Suprapubic skin (tissue), 4 donors: ENCODE measurements at places on chromosomes 16 and 17. TPM values are rescaled to one million over a fixed set of nuclear protein-coding genes. Genes with fewer than 3 reads are reported as not detected.

Gene TMEM170A
- 15.8 TPM for total RNA-seq

Gene PRRT2
- 3.7 TPM for total RNA-seq

Gene ZNF764
- total RNA-seq, result 8.6 TPM

Gene GLOD4
- total RNA-seq, result 58.9 TPM

Gene TMEM114
- total RNA-seq, result not detected

Gene SNX20
- 2.1 TPM for total RNA-seq

Gene C17orf100
- 3.3 TPM for total RNA-seq

Gene MT1A
- 93.7 TPM for total RNA-seq

Gene C1QTNF8
- not detected for total RNA-seq

Gene SP6
- total RNA-seq, result 6.6 TPM

Gene TBL3
- 61.4 TPM for total RNA-seq

Gene RANBP10
- total RNA-seq, result 35.2 TPM

Gene TBX2
- 2.2 TPM for total RNA-seq

Gene HBA1
- total RNA-seq, result 19.2 TPM

Gene NPIPB9
- 6.8 TPM for total RNA-seq

Gene KRT25
- 383 TPM for total RNA-seq

Gene CSH1
- total RNA-seq, result not detected

Gene PDP2
- total RNA-seq, result 5.0 TPM

Gene ABCA6
- 10.0 TPM for total RNA-seq

Gene CDK5R1
- total RNA-seq, result 6.9 TPM
